Spinal cord (tissue), 10 donors: ENCODE measurements at places on chromosomes 2 and 18.

GRCh38 chr2:11588228-11589110 is 54.6 kb downstream of the GREB1 start:
- no peak for DNase-seq

DNA sequence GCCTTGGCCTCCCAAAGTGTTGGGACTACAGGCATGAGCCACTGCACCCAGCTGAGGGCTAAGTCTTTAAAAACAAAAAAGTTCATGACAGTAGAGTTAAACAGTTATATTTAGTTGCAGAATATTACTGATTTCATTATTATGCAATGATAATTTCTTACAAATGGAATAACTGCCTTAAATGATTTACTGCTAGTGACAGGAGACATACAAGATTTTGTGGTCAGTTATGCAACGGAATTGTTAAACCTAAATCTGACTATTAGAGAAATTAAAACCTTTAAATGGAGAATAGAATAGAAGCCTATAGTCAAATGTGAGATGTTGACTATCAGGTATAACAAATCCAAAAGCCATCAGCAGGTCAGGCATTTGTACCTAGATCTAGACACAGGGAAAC is 10.3 kb upstream of the DNAJC10 start:
- no peak for DNase-seq

DNA sequence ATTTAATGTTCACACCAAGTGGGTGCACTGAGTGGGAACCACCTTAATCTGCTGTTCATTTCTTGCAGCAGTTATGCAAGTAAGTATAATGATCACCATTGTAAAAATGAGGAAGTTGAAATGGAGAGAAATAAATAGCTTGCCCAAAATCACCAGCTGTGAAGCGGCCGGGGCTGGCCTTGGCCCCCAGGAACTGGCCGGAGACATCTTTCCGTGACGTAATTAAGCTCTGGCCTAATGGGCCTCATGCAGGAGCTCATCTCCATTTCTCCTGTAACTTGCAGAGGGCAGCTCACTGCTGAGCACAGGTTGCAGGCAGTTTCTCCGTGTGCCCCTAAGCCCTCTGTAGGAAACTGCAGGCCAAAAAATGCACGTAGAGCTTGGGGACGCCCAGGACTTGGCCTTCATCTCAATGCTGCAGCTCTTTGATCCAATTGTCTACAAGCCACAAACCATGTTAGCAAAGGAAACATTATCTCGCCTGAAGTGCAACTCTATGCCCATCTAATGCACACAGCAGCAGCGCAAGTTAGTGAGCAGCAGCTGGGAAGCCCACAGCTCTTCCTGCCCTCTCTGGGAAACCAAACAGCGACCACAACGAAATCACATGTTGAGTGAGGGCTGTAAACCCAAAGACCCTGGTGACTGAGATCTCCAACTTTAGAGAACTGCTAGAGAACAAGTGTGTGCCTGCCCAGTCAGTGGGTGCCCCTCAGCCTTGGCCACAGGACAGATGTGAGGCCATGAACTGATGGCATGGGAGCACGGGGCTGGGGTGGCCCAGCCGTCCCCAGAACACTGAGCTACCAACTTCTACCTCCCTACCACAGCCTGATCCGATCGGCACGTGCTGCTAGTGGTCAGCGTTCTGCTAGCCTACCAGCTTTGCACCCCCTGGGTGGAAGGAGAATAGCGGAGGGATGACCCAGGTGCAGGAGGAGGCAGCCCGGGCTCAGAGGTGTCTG is 28.8 kb downstream of the APCDD1 start:
- DNase-seq: no peak

DNA sequence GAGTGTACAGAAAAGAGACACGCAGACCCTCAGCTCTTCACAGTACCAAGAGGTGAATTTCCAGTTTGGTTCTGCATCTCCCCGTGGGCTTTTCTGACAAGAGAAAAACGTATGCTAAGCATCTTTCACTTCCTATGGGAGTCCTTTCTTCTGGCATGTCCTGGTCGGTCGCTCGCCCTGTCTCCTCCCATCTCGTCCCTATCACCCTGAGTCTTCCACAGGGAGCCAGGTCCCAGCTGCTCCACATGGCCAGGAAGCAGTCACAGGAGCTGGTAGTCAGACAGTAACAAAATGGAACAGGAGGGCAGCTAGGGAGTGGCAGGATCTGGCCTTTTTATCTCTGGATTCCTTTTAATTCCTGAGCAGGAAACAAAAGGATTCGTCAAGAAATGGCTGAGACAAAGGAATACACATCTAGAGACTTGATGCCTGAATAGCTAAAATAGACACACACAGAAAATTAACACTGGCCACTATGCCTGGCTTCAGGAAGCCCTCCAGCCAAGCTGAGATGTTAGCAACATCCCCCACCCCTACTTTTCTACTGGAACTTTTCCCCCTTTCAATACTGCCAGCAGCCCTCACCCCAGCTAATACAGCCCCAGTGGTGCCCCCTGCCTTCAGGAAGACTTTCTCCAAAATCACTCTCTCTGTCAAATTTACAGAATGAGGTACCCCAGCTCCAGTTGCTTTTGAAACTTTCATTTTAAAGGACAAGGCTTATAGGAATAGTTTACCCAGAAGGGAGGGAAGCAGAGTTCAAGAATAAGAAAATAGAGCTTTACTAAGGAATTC is 136.1 kb downstream of the DNER start:
- no peak for DNase-seq

DNA sequence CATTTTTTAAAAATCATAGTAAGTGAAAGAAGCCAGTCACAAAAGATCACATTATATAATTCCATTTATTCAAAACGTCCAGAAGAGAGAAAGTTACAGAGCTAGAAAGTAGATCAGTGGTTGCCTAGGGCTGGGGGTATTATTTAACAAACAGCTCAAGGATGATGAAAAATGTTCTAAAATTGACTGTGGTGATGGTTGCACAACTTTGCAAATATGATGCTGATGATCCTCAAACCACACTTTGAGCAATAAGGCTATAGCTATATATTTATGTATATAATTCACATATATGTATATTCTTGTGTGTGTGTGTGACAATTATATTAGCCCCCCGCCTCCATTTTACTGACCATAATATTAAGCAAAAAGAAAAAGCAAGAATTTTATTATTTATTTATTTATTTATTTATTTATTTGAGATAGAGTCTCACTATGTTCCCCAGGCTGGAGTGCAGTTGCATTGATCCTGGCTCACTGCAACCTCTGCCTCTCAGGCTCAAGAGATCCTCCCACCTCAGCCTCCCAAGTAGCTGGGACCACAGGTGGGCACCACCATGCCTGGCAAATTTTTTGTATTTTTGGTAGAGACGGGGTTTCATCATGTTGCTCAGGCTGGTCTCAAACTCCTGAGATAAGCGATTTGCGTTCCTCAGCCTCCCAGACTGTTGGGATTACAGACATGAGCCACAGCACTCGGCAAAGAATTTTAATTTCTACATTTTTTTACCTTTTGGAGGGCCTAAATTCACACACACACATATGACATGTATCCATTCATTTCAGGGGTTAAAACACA is 1.9 kb downstream of the WDR12 start:
- DNase-seq: no peak
